Stimulated activated CD4-positive, alpha-beta T cell treated with anti-CD3 and anti-CD28 coated beads, TNF-alpha, amount 100 ng/mL, for 1 hour (primary cell): ENCODE measurements at places on chromosomes 12 and 14.

- no peak for DNase-seq
These were observed 556 bp downstream of the MTHFD1 start for GRCh38 chr14:64388533-64389285.

DNA sequence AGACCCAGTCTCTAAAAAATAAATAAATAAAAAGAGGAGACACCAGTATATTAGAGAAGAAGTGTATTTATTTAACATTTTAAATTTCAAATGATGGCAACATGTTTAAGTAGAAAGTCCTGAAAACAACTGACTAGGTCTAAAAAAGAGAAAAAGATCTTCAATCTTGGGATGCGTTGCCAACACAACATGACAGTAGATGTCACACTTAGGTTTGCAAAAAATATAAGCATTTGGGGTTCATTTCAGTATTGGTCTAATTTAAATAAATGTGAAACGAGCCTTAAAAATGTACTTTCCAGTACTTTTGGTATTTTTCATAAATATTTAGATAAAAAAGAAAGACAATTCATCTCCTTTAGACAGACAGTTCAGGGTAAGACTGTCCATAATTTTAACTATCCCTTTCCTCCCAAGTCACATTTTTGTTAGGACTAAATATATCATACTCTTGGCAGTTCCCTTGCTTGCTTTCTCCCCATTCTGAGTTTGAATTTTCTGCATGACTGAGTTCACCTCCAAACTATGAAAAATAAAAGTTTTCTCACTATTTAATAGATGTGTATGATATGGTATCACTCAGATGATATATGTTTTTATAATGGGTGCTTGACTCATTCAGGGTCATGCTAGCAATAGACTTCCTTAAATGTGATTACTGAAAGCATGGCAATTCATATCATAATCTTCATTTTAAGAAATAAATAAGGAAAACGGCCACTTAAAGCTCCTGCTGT is 4.3 kb downstream of the C14orf93 start:
- DNase-seq, result no peak

GRCh38 chr14:57293866-57294837 is 25.4 kb downstream of the AP5M1 start:
- DNase-seq, result no peak

GRCh38 chr12:93686572-93687356 is 9.6 kb downstream of the CRADD start:
- no peak for DNase-seq

- DNase-seq, result no peak
These were observed 88.8 kb downstream of the CHGA start for GRCh38 chr14:93011650-93012325.

GRCh38 chr12:27627123-27627852 is 69.0 kb upstream of the REP15 start:
- no peak for DNase-seq

GRCh38 chr12:109493090-109493489 is 15.7 kb downstream of the UBE3B start:
- DNase-seq, result no peak
